ENCODE measurements at places on chromosomes 12 and 14. TPM values are rescaled to one million over a fixed set of nuclear protein-coding genes. Genes with fewer than 3 reads are reported as not detected.

Gene MYO1A
- polyA plus RNA-seq, result 0.08 TPM

Gene PPP1R36
- polyA plus RNA-seq, result 0.89 TPM

Gene AKAP6
- polyA plus RNA-seq, result 0.27 TPM

Gene TMEM30B
- polyA plus RNA-seq, result 14.5 TPM

Gene INHBC
- not detected for polyA plus RNA-seq

Gene KRT75
- not detected for polyA plus RNA-seq

Gene B3GNT4
- 0.56 TPM for polyA plus RNA-seq

Gene KLRC2
- 0.30 TPM for polyA plus RNA-seq

Gene POTEG
- not detected for polyA plus RNA-seq

Gene P2RX4
- 12.0 TPM for polyA plus RNA-seq

Gene IPO4
- polyA plus RNA-seq, result 11.7 TPM

Gene SERPINA3
- polyA plus RNA-seq, result 7,001 TPM

Gene MYF5
- not detected for polyA plus RNA-seq

Gene DDX54
- 49.2 TPM for polyA plus RNA-seq

Gene PRR4
- 0.59 TPM for polyA plus RNA-seq
